ENCODE measurements at places on chromosomes 5 and 9.

GRCh38 chr5:61802456-61802855 is 470.4 kb downstream of the ZSWIM6 start:
- DNase-seq: no peak

DNA sequence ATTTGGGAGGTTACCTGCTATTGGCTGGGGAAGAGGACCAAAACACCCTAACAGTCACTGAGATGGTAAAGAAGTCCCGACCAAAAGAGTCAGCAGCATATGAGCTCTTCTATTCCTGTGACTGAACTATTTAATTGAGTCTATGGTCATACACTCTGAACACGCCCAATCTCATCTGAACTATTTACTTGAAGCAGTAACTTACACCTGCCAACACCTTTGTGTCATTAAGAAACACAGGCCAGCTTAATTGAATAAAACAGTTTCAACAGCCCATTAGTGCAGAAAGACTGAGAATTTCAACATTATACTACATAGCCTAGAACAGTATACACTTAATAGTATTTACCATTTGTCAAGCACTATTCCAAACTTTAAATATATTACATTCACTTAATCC is 47.8 kb downstream of the NR6A1 start:
- no peak for DNase-seq

GRCh38 chr9:132003896-132004295 is 75.8 kb downstream of the MED27 start:
- DNase-seq: no peak

GRCh38 chr5:84292788-84293653 is 91.7 kb downstream of the EDIL3 start:
- DNase-seq: no peak

DNA sequence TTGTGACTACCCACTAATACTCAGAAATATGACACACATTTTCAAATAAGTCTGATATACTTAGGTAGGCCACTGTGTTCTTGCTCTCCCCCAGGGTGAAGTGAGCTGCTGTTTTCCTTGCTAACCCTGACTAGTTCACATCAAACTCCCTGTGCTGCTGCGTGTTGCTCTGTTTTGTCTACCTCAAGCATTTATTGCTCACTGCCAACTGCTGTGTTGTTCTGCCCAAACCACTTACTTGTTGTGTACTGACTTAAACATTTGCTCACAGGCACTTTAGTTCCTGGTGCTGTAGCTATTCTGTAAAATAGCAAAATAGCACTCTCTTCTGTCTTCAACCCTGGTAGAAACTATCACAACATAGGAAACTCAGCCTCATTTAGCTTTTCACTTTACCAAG is 255.7 kb downstream of the HCN1 start:
- no peak for DNase-seq

DNA sequence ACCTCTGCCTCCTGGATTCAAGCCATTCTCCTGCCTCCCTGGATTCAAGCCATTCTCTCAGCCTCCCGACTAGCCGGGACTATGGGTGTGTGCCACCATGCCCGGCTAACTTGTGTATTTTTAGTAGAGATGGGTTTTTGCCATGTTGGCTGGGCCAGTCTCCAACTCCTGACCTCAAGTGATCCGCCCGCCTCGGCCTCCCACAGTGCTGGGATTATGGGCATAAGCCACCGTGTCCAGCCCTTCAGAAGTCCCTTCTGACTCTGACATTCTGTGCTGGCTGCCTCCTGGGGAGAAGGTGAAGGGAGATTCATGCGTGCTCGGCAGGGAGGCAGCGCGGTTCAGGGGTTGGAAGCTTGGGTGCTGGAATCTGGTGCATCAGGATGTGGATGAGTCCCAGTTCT is 28.8 kb downstream of the PRRX2 start:
- DNase-seq: no peak

DNA sequence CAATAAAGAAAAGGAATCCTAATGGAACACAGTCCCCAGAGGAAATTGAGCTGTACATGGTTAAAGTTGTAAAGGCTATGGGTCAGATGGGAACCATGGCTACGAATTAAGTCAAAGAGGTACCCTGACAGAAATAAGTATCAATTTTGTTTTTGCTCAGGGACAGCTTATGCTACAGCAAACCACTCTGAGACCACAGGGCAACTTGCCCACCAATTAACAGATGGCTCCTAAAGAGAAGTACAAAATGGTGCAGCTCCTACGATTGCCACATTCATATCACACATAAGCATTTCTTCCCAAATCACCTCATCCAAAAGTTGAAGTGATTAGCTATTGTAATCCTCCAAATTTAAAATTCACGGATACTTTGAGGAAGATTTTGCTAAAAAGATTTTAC is 83.0 kb downstream of the ELAVL2 start:
- no peak for DNase-seq

DNA sequence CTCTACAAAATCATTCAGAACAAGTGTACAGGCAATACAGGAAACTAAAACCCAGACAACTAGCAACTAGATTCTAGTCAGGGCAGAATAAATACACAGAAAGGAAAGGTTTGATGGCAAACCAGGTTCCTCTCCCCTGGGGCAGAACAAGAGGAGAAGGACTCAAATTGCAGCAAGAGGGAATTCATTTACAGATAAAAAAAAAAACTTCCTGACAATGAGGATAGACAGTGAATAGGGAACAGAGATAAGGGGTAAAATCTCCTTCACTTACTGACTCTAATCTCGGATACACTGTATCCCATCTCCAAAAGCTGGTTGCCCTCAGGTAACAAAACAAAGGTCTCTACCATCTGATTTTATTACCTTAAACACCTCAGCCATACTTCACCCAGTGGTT is 244.0 kb downstream of the SEC61B start:
- DNase-seq: no peak

- no peak for DNase-seq
These were observed 1.9 kb upstream of the CARD19 start for GRCh38 chr9:93093877-93094657.

GRCh38 chr9:37338218-37338617 is 84.3 kb upstream of the GRHPR start:
- DNase-seq: no peak

DNA sequence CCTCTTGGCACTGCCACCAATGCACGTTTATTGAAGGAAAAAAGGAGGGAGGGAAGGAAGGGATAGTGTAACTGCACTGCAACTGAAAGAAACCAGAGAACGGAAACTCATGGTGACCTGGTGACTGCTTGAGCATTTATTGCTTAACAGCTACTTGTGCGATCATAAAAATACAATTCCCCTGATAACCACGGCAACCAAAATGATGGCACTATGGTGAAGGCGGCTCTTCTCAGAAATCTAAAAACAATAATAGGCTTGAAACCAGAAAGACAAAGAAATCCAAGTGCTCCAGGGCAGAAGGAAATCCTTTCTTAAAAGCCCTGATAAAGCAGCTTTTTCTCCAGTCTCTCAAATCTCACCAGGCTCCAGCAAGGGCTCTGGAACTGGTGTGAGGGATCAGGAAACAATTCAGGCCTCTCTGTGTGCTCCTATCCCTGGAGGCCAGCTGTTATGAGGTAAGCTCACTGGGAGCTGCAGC is 1.9 kb downstream of the FBXO10 start:
- no peak for DNase-seq
